ENCODE measurements at places on chromosomes 5 and 9.

DNA sequence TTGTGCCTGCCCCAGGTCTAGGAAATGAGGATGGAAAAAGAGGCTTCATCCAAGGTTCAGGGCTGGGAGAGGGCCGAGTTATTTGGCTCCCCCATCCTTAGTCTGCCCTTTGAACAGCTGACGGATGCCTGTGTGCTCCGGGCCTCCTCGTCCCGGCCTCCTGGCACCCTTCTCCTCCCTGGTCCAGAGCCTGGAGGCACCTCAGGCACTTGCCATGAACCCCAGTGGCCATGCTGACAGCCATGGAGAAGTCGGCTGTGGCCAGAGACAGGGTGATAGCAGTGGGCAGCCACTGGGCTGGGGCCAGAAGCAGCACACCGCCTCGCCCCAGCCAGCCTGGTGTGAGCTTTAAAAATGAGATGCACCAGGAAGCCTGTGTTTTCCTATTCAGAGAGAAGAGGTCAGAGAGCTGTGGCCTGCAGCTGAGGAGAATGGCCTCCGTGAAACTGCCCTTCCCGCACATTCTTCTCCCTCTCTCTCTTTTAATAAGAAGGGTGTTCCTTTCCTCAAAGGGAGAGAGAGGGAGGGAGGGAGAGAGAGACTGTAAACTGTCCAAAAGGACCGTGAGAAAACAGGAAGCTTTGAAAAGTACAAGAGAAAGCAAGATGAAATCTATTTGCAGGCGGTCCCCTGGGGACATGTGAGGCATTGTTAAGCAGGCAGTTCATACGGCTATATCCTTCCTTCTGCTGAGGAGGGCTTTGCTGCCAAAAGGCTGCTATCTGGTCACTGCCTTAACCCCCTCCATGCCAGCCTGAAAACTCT is 55.3 kb downstream of the ZNF366 start:
- H3K36me3 ChIP-seq: no peaks in the 10 kb centered on the region
- no peak overlapping the region for H3K4me3 ChIP-seq
- no peak overlapping the region for H3K27ac ChIP-seq
- H3K27me3 ChIP-seq: no peaks in the 10 kb centered on the region
- DNase-seq: no peak

- no peaks in the 10 kb centered on the region for H3K27me3 ChIP-seq
- no peak for DNase-seq
- H3K36me3 ChIP-seq: no peaks in the 10 kb centered on the region
- H3K27ac ChIP-seq: no peak overlapping the region
- H3K4me3 ChIP-seq: no peak overlapping the region
Measured at GRCh38 chr9:16628413-16628812, 242.1 kb downstream of the BNC2 start.

GRCh38 chr9:95989297-95989696 is 113.8 kb downstream of the ERCC6L2 start:
- no peaks in the 10 kb centered on the region for H3K27me3 ChIP-seq
- H3K4me1 ChIP-seq: 0 out of 2 replicates have a peak, but pooled peaks cover 1% of the 10 kb centered on the region
- no peak for DNase-seq
- no peak overlapping the region for H3K4me3 ChIP-seq
- no peaks in the 10 kb centered on the region for H3K36me3 ChIP-seq

DNA sequence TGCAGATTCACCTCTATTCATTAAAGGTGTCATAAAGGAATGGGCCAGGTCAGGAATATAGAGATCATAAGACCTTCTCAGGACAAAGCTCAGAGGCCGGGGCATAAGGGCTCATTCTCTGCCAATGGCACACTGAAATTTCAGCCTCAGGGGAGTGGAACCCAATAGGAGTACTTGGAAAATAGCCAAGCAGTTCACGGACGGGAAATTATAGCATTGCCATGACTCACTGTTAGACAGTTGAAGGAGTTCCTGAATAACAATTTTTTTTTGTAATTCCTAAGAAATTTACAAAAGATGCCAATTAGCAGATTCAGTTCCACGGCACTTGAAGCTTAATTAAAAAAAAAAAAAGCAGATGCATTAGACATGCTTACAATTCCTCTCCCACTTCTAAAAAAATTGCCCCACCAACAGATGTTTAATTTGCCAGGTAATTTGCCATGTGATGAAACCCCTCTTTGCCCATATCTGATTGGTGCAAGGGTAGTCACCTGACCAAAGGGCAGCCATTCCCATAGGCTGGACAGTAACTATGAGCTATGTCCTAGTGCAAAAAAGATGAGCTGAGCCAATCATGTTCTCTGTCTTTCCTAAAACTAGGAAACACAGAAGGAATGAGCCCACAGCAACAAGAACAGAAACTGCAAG is 58.6 kb downstream of the PTCD2 start:
- H3K27me3 ChIP-seq: no peaks in the 10 kb centered on the region
- H3K4me3 ChIP-seq: no peak overlapping the region
- no peaks in the 10 kb centered on the region for H3K36me3 ChIP-seq
- H3K27ac ChIP-seq: no peak overlapping the region

GRCh38 chr5:169754737-169755136 is 117.7 kb downstream of the DOCK2 start:
- no peak for DNase-seq
- H3K27me3 ChIP-seq: no peaks in the 10 kb centered on the region
- H3K36me3 ChIP-seq: no peaks in the 10 kb centered on the region
- peaks cover 2% of the 10 kb centered on the region for H3K4me1 ChIP-seq
- no peak overlapping the region for H3K4me3 ChIP-seq

DNA sequence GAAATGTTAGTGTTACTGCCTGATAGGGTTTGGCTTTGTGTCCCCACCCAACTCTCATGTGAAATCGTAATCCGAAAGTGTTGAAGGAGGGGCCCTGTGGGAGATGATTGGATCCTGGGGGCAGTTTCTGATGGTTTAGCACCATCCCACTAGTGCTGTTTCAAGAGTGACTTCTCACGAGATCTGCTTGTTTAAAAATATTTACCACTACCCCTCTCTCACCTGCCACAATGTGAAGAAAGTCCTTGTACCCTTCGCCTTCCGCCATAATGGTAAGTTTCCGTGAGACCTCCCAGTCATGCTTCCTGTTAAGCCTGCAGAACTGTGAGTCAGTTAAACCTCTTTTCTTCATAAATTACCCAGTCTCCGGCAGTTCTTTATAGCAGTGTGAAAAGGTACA is 2.6 kb upstream of the RFX3 start:
- H3K4me1 ChIP-seq: no peaks in the 10 kb centered on the region
- no peak overlapping the region for H3K4me3 ChIP-seq
- no peaks in the 10 kb centered on the region for H3K36me3 ChIP-seq
- H3K27ac ChIP-seq: no peak overlapping the region
- no peaks in the 10 kb centered on the region for H3K27me3 ChIP-seq

- H3K4me3 ChIP-seq: no peak overlapping the region
- no peaks in the 10 kb centered on the region for H3K27me3 ChIP-seq
- no peak overlapping the region for H3K27ac ChIP-seq
- DNase-seq: no peak
Measured at GRCh38 chr9:80158131-80158530, 586.4 kb downstream of the TLE4 start.

DNA sequence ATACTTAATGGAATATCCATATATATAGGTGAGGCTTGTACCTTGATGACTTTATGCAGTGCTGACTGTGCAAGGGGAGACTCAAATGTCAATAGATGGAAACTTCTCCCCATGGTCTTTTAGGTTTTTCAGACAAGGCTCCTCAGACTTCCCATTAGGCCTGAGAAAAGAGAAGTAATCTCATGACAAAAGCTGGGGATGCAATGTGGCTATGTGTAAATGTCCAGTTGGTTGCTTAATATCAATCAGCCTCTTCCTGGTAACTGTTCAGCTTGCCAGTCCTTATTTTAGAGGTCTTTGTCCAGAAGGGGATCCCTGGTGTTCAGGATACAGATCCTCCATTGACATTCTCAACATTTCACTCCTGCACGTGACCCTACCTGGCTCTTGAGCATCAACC is 621.1 kb upstream of the CDH18 start:
- H3K27me3 ChIP-seq: no peaks in the 10 kb centered on the region
- no peaks in the 10 kb centered on the region for H3K4me1 ChIP-seq
- no peak overlapping the region for H3K4me3 ChIP-seq
- DNase-seq: no peak

- H3K27me3 ChIP-seq: no peaks in the 10 kb centered on the region
- no peak for DNase-seq
- H3K4me3 ChIP-seq: no peak overlapping the region
- no peaks in the 10 kb centered on the region for H3K4me1 ChIP-seq
Measured at GRCh38 chr9:113542741-113543140, 79.2 kb downstream of the RGS3 start.

GRCh38 chr9:134223091-134223490 is 58.7 kb upstream of the RNU6ATAC start:
- DNase-seq: no peak
- no peaks in the 10 kb centered on the region for H3K36me3 ChIP-seq
- H3K4me1 ChIP-seq: 0 out of 2 replicates have a peak, but pooled peaks cover 3% of the 10 kb centered on the region
- no peak overlapping the region for H3K4me3 ChIP-seq
- no peaks in the 10 kb centered on the region for H3K27me3 ChIP-seq
- no peak overlapping the region for H3K27ac ChIP-seq

DNA sequence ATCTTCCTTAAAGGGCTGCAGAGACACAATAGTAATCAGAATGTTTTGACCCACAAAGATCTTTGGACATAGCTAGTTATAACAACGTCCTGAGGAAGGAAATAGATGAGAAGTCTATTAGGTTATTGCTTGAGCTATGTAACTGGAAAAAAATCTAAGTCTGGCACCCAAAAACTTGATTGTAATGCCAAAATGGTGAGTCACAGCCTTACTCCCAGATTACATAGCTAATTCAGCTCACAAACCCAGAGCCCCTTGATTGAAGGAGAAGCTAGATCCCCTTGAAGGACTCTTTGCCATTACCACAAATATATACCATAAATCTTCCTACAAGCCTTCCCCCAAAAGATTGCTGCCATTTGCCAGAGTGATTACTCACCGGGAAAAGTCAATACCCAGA is 341.8 kb upstream of the KIF2A start:
- no peaks in the 10 kb centered on the region for H3K36me3 ChIP-seq
- DNase-seq: no peak
- no peaks in the 10 kb centered on the region for H3K27me3 ChIP-seq
- H3K4me3 ChIP-seq: no peak overlapping the region
- no peaks in the 10 kb centered on the region for H3K4me1 ChIP-seq
- H3K27ac ChIP-seq: no peak overlapping the region

GRCh38 chr5:14501353-14502293 is 80.0 kb upstream of the OTULINL start:
- H3K27ac ChIP-seq: no peak overlapping the region
- no peaks in the 10 kb centered on the region for H3K4me1 ChIP-seq
- DNase-seq: no peak
- no peaks in the 10 kb centered on the region for H3K27me3 ChIP-seq
- no peak overlapping the region for H3K4me3 ChIP-seq
- peaks cover 15% of the 10 kb centered on the region for H3K36me3 ChIP-seq

- no peak for DNase-seq
- H3K4me3 ChIP-seq: no peak overlapping the region
- H3K27ac ChIP-seq: no peak overlapping the region
- no peaks in the 10 kb centered on the region for H3K27me3 ChIP-seq
- H3K4me1 ChIP-seq: peaks cover 6% of the 10 kb centered on the region
Measured at GRCh38 chr5:145941096-145941447, 4.7 kb downstream of the SH3RF2 start.

GRCh38 chr9:92147030-92147851 is 32.0 kb upstream of the SPTLC1 start:
- H3K36me3 ChIP-seq: no peaks in the 10 kb centered on the region
- DNase-seq: no peak
- H3K27me3 ChIP-seq: no peaks in the 10 kb centered on the region
- H3K4me3 ChIP-seq: no peak overlapping the region
